ENCODE measurements at places on chromosomes 1 and 21.

DNA sequence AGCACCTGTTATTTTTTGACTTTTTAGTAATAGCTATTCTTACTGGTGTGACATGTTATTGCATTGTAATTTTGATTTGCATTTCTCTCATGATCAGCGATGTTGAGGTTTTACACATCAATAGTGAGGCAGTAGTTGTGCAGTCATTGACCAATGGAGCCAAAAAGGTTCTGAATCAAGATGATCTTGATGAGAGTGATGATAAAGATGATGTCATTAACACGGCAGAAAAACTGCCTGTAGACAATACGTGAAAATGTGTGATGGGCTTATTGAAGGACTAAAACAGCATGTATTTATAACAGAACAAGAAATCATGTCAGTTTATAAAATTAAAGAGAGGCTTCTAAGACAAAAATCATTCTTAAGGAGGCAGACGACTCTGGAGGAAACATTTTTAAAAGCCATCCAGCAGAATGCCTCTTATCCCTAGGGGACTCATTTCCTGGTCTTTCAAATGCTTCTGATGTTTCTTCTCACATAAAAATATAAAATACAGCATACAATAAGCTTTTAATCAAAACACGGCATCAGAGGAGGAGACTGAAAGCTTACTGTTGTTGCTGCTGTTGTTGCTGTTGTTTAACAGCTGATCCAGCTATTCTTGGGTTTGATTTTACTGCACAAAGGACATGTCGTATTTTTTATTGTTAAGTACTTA is 400.3 kb downstream of the LTN1 start:
- DNase-seq, result no peak

- DNase-seq, result no peak
These were observed 518.0 kb upstream of the ZP4 start for GRCh38 chr1:238408737-238409136.

DNA sequence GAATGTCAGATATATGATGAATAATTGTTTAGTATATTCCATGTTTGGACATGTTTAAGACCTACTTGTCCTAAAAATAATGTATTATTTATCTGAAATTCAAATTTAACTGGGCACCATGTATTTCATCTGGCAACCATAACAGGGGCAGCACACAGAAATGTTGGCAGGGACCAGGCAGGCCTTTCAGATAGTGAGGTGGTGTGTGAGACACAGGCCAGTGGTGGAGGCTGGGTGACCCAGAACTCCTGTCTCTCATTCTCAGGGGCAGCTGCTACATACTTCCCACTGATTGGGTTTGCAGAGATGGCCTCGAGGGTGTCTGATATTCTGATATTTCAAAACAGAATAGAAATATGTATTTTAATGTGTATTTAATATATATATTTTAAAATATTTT is 1.3 kb upstream of the FASLG start:
- DNase-seq, result no peak

GRCh38 chr1:201489643-201490261 is 17.2 kb downstream of the CSRP1 start:
- DNase-seq, result no peak

GRCh38 chr1:34973326-34973725 is 11.8 kb downstream of the TMEM35B start:
- no peak for DNase-seq

DNA sequence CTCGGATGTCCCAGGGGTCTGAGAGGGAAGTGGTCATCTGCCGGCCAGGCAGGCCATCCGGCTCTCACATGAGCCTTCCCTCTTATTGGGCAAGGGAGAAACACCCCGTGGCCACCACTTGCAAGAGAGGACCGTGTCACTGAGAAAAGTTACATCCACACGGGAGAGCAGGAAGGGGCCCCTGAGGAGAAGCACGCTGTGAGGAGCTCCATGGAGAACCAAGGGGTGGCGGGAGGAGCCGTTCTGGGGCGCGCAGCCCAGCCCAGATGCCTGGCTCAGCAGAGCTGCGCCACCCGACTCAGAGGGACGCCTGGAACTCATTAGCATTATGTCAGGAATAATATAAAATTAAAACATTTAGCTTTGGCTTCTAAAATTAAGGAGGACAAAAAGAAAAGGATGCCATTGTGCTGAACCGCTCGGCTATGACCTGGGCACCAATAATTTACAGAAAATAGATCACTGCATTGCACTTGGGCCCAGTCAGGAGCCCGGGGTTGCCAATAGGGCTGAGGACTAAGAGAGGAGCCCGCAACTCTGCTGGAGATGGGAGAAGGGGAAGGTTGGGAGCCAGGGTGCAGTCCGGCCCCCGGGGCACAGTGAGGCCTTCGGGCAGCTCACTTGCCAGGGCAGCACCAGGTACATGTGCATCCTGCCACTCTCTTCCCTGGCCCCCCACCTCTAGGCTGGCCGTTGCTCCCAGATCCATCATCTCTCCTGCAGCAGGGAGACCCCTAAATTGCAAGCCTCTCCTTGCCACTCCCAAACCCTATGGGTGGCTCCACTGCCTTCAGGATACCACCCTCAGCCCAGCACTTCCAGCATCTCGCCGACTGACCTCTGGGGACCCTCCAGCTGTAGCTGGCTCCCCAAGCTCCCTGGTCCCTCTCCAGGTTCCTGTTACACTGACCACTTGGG is 84.8 kb downstream of the DMRTB1 start:
- DNase-seq, result no peak

DNA sequence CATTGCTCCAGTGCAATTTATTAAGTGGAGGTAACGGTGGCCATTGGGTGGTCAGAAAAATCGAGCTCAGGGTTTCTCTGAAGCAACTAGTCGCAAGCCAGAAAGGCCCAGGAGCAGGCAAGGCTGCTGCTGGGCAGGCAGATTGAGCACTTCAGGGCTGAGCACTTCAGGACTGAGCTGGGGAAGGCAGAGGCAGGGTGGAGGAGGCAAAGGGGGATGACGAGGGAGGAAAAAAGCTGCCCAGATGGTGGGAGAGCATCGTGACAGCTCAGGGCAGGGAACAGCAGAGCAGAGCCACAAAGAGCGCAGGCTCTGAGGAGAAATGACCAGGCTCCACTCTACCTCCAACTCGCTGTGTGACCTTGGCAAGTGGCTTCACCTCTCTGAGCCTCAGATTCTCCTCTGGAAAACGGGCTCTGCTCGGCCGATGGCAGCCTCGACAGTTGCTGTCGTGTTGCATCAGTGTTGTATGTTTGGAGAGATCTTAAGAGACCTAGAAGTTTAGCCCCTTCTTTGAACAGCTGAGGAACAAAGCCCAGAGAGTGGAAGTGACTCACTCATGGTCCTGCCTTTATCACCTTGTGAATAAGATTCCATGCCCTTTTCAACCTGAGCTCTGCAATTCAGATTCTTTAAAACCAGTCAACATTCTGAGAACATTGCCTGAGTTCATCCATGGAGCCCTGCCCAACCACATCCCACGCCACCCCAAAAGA is 141.4 kb downstream of the SYF2 start:
- no peak for DNase-seq

DNA sequence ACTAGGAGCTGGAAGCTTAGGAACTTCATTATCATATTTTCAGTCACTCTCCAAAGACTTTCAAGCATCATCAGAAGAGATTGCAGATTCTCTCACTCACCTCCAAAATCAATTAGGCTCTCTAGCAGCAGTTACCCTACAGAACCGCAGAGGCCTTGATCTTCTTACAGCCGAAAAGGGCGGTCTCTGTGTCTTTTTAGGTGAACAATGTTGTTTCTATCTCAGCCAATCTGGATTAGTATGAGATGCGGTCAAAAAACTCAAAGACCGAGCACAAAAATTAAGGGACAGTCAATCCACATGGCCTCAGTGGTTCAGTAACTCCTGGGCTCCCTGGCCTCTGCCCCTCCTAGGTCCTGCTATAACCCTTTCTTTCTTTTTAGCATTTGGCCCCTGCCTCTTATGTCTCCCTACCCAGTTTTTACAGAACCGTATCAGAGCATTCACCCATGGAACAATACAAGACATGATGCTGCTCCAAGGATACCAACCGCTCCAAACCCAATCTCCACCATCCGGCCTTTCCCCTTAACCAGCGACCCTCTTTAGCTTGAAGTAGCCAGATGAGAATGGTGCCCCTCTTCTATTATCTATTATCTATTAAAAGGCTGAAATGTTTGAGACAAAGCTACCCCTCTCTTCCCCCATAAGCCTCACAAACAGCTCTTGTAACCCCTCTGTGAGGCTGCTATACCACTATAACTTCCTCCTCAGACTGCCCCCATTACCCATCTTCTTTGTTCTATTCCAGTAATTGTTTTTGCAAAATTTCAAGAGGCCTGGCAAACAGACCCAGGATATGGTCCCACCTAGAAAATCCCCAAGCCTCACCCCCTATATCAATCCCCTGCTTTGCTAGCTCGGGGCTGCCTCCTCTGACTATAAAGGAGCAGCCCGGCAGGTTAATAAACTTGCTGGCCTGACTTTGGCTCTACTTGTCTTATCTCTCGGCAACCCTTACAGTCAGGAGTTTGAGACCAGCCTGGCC is 18.7 kb upstream of the CA6 start:
- DNase-seq, result peak; percentile 63

DNA sequence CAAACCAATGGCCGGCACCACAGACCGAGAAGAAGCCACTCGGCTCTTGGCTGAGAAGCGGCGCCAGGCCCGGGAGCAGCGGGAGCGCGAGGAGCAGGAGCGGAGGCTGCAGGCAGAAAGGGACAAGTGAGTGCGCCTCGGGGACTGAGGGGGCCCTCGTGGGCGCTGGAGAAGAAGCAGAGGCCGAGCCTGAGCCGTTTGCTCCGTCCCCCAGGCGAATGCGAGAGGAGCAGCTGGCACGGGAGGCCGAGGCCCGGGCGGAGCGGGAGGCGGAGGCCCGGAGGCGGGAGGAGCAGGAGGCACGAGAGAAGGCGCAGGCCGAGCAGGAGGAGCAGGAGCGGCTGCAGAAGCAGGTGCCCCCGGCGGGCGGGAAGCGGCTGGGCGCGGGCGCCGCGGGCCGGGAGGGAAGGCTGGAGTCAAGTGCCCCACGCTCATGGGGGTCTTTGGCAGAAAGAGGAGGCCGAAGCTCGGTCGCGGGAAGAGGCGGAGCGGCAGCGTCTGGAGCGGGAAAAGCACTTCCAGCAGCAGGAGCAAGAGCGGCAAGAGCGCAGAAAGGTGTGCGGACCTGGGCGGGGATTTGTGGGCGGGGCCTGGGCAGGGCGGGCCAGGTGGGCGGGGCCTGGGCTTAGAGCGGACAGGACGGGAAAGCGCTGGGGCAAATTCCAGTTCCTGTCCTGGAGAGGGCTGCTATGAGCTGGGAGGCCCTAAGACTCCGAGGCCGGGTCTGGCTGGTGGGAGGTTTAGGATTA is 22.7 kb downstream of the MAP7D1 start:
- DNase-seq, result no peak

GRCh38 chr21:24938573-24938972 is 668.7 kb downstream of the MRPL39 start:
- DNase-seq, result no peak

- no peak for DNase-seq
These were observed at the start of gene SIM2 for GRCh38 chr21:36698981-36699545. TSS of gene SIM2 (plus strand) at chr21:36699115. CDS start at chr21:36699747, 632 bp downstream.

DNA sequence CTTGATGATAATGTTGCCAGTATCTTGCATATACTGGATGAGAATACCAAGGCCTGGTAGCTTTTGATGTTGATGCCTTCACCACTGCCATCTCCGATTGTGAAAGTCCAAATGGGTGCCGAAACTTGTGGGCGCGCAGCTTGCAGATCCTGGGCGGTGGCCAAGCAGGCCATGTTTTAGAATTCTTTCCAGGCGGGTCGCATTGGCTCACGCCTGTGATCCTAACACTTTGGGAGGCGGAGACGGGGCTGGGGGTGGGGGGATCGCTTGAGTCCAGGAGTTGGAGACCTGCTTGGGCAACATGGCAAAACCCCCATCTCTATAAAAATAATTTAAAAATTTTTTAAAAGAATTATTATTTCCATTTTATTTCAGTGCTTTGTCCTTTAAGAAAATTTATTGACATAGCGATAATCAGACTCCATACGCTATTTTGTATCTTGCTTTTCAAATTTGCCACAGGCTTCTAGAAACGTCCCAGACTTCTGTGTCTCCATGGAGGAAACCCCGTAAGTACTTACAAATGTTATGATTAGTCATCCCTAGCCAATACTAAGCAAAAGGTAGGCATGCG is 592 bp upstream of the ZNF326 start:
- DNase-seq, result no peak

DNA sequence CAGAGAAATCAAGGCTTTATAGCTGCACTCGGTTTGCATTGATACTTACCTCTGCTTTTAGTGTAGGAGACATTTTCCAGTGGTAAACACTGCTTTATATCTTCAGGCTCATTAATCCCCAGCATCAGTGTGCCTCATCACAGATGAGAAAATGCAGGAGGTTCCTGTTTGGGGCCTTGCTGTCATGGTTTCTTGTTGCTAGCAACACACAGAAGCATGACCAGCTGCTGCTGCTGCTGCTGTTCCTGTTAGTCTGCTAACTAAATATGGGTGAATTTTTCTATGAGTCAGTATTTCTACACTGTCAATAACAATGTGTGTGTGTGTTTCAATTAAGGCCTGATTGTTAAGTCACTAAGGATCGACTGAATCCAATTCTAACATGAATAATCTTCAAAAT is 85.8 kb upstream of the RGS1 start:
- DNase-seq, result peak; percentile 31

DNA sequence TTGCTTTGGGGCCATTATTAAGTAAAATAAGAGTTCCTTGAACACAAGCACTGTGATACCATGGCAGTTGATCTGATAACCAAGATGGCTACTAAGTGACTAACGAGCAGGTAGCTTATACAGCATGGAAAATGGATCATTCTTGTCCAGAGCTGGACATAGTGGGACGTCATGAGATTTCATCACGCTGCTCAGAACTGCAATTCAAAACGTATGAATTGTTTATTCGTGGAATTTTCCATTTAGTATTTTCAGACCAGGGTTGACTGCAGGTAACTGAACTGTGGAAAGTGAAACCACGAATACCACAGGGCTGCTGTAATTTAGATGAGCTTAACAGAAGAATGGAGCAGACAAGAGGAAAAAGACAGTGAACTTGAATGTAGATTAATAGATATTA is 38.9 kb downstream of the CCDC18 start:
- peak; percentile 12 for DNase-seq

- no peak for DNase-seq
These were observed 20.5 kb downstream of the PDPN start for GRCh38 chr1:13604176-13604575.

DNA sequence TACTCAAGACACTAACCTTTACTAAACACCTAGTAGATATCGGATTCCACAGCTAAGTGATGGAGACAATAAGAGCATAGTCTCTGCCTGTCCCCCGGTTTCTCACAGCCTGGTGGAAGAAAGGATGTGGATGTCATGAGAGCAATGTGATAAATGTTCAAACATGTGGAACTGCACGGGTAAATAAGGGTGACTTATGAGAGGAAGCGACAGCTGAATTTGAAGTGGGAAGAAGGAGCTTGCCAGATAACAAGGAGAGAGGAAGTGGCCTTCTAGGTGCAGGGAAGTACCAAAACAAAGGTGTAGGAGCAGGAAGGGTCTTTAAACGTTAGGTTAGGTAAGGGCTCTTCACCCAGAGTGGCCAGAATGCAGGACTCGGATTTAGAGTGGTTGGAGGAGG is 178.6 kb upstream of the NRIP1 start:
- no peak for DNase-seq

GRCh38 chr1:227913764-227914721 is 33.7 kb downstream of the WNT9A start:
- no peak for DNase-seq

- no peak for DNase-seq
These were observed 1.2 kb downstream of the RSRP1 start for GRCh38 chr1:25245809-25246599.
